ENCODE measurements at places on chromosomes 4 and X.

- DNase-seq, result peak; percentile 69
Observed at GRCh38 chr4:6939761-6940743, 30.4 kb downstream of the TBC1D14 start.

DNA sequence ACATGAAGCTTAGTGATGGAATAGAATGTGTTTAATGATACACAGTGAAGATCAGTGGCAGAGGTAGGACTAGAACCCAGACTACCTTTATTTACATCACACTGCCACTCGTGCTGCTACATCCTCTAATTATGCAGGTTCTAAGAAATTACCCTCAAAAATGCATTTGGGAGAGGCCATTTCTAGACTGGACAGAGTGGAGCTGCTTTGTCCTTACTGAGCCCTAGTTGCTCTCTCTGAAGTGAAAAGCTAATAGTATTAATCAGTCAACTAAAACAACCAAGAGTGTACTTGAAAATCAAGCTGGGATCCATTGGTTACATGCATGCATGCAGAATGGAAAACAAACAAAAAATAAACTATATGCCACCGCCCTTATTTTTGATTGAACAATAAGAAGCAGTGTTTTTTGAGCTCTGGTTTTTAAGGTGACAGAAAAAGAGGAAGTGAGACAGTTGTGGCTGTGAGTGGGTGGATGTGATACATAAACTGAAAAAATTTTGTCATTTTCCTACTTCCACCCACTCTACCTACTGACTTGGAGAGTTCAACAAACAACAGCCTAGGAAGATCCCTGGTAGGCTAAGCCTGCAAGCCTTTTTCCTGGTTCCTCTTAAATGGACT is 6.8 kb upstream of the VSIG4 start:
- DNase-seq, result peak; percentile 90

- no peak for DNase-seq
Observed at GRCh38 chr4:137994853-137995252, 247.3 kb downstream of the SLC7A11 start.

DNA sequence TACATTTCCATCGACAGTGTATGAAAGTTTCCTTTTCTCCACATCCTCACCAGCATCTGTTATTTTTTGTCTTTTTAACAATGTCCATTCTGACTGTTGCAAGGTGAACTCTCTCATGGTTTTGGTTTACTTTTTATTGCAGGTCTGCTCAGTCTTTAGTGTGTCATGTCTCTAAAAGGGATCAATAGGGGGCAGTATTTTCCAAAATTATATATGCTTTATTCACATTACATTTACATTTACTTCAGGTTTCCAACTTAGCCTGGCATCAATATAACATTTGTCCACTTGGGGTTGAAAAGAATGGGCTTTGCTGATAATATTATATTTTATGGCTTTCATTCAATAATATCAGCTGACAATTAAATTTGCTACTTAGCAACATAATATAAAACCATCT is 265.0 kb upstream of the SLITRK2 start:
- no peak for DNase-seq

DNA sequence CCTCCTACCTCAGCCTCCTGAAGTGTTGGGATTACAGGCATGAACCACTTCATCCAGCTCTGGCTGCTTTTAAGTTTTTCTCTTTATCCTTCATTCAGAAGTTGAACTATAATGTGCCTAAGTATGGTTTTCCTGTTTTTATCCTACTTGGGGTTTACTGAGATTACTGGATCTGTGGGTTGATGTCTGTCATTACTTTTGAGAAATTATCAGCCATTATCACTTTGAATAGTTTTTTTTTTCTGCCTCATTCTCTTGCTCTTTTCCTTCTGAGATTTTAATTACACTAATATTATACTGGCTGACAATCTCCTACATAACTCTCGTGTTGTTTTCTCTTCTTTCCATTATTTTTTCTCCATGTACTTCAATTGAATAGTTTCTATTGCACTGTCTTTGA is 47.6 kb upstream of the MORC4 start:
- DNase-seq, result no peak

DNA sequence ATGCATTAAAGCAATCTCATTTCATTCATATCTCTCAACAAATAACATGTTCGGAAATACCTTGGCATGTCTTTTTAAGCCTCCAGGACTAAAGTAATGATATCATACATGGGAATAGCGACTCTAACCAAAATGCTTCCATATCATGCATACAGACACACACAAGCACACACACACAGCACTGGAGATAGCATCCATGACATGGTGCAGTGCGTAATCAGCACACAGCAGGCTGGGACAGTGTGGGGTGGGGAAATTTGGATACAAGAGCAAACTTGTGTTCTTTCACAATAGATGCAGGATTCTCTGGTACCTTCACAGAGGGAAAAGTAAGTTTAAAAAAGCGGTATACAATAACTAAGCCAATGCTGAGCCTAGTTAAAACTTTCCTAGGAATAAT is 132.3 kb upstream of the HPGD start:
- DNase-seq, result no peak

GRCh38 chr4:80180743-80181142 is 16.6 kb upstream of the PRDM8 start:
- DNase-seq, result peak; percentile 48

GRCh38 chr4:2745981-2746806 is 9.9 kb downstream of the TNIP2 start:
- peak; percentile 99 for DNase-seq

- DNase-seq, result no peak
Observed at GRCh38 chrX:54479136-54480111, 16.6 kb downstream of the FGD1 start.

DNA sequence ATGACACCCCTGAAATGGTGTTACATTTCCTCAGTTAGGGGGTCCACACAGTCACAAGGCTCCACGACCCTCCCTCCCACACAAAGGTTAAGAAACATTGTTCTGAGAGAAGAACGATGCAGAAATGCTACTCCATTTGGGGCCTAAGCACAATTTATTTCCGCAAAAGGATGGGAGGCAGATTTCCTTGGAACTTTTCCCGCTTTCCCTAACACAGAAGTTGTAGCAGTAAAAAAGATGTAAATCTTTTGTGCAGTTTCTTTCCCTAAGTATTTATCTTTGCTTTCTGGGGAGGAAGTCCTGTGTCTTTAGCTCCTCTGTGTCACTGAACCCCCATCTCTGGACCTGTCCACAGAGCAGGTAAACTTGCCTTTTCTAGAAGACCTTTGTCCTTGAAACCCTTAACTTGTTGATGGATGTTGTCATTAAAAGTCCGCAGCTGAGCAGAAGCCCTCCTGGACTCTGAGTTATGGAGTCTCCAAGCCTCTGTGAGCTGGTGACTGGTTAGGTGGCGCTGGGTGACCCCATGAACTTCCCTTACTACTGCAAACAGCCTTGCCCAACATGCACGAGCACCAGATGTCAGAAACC is 67.2 kb upstream of the SHISA3 start:
- no peak for DNase-seq

- no peak for DNase-seq
Observed at GRCh38 chr4:154911097-154911496, 130.0 kb downstream of the RBM46 start.

DNA sequence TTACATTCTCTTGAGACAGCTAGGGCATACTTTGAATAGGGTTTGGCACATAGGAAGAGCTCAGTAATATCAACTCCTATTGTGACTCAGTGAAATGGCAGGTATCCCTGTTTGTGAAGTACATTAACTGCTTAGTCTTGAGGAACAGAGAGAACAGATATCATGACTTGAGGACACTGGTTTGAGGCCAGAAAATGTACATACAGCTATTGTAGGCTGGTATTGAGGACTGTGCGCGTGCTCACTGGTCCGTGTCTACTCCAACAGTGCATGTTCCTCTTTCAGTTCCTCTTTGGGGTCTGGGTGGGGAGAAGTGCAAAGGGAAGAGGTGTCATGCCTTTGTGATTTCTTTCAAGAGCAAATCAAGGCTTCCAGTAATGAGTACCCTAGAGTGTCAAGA is 34.6 kb upstream of the TBC1D9 start:
- peak; percentile 98 for DNase-seq

GRCh38 chrX:46757052-46757451 is 1.9 kb downstream of the SLC9A7 start:
- DNase-seq, result no peak

GRCh38 chr4:73918058-73918457 is 48.9 kb downstream of the CXCL1 start:
- no peak for DNase-seq

DNA sequence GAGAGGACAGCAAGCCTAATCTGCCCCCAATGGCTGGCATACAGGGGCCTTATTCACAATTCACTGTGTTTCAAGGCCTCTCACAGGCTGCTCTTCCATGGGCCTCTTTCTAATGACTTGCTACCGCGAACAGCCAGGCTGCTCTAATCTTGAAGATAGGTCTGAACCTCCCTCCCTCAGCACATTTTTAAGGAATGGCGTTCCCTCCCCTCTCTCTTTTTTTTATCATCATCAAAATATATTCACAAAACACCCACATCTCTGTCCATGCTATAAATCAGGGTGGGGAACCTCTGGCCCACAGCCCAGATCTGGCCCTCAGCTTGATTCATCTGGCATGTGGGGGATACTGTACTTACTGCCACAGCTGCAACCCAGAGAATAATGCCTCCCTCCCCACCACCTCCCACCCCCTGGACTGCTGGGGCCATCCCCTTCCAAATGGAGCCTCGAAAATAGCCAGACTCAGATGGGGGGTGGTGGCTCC is 76.2 kb upstream of the PLAC1 start:
- no peak for DNase-seq

GRCh38 chr4:16916719-16917337 is 18.4 kb upstream of the LDB2 start:
- peak; percentile 21 for DNase-seq

GRCh38 chrX:38312436-38312835 is 14.9 kb downstream of the RPGR start:
- no peak for DNase-seq

- peak; percentile 65 for DNase-seq
Observed at GRCh38 chrX:30283456-30284200, 25.6 kb downstream of the NR0B1 start.

Measured in inflammatory macrophage treated with lipopolysaccharide for 4 hours (primary cell).